ENCODE measurements at places on chromosomes 16 and 17. TPM values are rescaled to one million over a fixed set of nuclear protein-coding genes. Genes with fewer than 3 reads are reported as not detected.

SOX15 gene
- 0.88 TPM for total RNA-seq

TPSAB1 gene
- 156 TPM for total RNA-seq

TMED6 gene
- total RNA-seq, result 2.6 TPM

CDC6 gene
- 1.7 TPM for total RNA-seq

ACSM2B gene
- 48.2 TPM for total RNA-seq

ST6GALNAC2 gene
- 28.6 TPM for total RNA-seq

CNTNAP1 gene
- total RNA-seq, result 9.1 TPM

SLC38A7 gene
- 22.7 TPM for total RNA-seq

GRCh38 chr17:66983414-66984021 lies 19.0 kb downstream of the CACNG4 start:
- H3K4me3 ChIP-seq, result no peak overlapping the region
- DNase-seq, result no peak
- H3K27ac ChIP-seq, result no peak overlapping the region
- H3K36me3 ChIP-seq, result no peaks in the 10 kb centered on the region

GRCh38 chr17:45431531-45432404 lies 902 bp downstream of the ARHGAP27 start:
- peaks cover 6% of the 10 kb centered on the region for H3K4me1 ChIP-seq
- DNase-seq, result peak; percentile 82
- peaks cover 14% of the 10 kb centered on the region for H3K27me3 ChIP-seq
- peak overlapping the region; percentile 39 for H3K4me3 ChIP-seq
- H3K27ac ChIP-seq, result no peak overlapping the region
- H3K36me3 ChIP-seq, result peaks cover 2% of the 10 kb centered on the region

GRCh38 chr17:21100636-21101035 lies 26.1 kb upstream of the DHRS7B start:
- H3K4me1 ChIP-seq, result peaks cover 7% of the 10 kb centered on the region
- H3K27ac ChIP-seq, result no peak overlapping the region
- no peak overlapping the region for H3K4me3 ChIP-seq
- no peak for DNase-seq

DNA sequence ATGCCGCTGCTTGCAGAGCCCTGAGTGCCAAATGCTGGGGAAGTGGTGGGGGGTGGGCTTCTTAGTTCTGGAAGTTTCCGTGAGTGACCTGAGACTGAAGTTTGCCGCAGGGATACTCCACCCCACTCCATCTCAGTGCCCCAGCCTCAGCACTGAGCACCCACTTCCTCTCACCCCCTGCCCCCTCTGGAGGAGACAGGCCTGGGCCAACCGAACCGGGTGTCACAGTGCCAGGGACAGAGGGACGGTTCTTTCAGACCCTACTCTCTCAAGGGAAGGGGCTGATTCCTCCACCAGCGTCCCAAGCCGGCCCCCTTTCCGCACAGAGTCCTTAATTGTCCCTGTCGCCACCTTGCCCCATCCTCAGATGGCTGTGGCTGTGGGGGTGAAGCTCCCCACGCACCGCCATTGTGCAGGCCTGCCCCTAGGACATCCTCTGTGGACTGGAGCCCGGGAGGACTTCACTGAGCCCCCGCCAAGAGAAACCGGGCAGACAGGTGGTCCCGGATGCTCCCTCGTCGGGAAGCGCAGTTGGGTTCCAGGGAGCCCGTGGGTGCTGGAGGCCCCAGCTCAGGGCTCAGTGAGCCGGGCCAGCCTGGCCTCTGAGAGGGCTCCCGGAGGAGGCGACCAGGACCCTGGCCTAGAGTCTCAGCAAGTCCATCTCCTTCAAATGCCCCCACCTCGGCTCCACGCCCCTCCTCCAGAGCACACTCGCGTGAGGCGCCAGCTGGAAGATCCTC lies 1.6 kb upstream of the KREMEN2 start:
- peaks cover 11% of the 10 kb centered on the region for H3K4me1 ChIP-seq
- H3K27me3 ChIP-seq, result peaks cover 9% of the 10 kb centered on the region

- H3K4me3 ChIP-seq, result no peak overlapping the region
- H3K27me3 ChIP-seq, result no peaks in the 10 kb centered on the region
- no peaks in the 10 kb centered on the region for H3K4me1 ChIP-seq
- no peaks in the 10 kb centered on the region for H3K36me3 ChIP-seq
- no peak for DNase-seq
- H3K27ac ChIP-seq, result no peak overlapping the region
Observed at GRCh38 chr16:24345704-24346103, 89.6 kb downstream of the CACNG3 start.

DNA sequence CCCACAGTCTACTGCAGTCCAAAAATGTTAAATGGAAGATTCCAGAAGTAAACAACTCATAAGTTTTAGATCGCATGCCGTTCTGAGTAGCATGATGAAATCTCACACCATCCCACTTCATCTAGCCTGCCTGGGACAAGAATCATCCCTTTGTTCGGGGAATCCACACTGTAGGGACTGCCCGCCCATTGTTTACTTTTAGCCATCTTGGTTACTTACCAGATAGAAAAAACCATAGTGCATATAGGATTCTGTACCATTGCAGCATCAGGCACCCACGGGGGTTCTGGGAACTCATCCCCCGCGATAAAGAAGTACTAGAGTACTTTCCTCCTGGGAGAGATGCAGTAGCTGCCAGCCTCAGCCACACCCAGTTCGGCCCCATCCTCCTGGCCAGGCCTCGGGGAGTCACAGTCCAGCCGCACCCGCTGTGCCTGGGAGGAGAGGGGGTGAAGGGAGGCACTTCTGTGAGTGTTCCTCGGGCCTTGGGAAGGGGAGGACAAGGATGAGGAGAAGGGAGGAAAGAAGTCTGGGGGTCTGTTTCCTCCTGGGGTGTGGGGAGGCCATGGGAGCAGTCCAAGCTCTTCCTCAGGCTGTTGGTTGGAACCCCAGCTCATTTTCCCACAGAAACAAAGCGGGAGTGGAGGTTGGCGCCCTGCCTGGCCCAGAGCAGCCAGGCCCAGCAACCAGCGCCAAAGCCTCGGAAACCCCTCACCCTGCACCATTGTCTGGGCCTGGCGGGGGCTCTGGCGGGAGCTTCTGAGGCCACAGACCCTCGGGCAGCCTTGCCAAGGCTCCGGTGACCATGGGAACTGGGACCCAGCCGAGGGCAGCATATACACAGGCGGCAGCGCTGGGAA lies 8.9 kb downstream of the TRIM47 start:
- peaks cover 10% of the 10 kb centered on the region for H3K4me1 ChIP-seq
- H3K4me3 ChIP-seq, result no peak overlapping the region
- H3K27me3 ChIP-seq, result no peaks in the 10 kb centered on the region
- no peaks in the 10 kb centered on the region for H3K36me3 ChIP-seq

DNA sequence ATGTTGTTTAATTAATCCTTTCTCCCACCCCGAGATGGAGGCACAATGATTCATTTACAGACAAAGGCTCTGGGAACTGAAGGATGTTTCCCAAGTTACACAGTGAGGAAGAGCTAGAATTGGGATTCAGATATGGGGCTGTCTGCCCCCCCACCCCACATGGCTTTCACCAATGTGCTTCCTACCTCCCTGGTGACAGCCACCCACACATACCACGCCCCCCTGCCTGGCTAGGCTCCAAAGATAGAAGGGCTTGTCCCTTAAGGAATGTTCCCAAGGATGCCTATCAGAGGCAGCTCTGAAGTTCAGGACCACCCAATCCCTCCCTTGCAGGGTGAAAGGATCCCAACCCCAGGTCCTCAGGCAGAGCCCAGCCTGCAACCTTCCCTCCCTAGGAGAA lies 32.9 kb downstream of the CFAP20 start:
- no peaks in the 10 kb centered on the region for H3K27me3 ChIP-seq
- H3K36me3 ChIP-seq, result no peaks in the 10 kb centered on the region
- H3K4me3 ChIP-seq, result no peak overlapping the region
- H3K4me1 ChIP-seq, result no peaks in the 10 kb centered on the region
- H3K27ac ChIP-seq, result no peak overlapping the region

DNA sequence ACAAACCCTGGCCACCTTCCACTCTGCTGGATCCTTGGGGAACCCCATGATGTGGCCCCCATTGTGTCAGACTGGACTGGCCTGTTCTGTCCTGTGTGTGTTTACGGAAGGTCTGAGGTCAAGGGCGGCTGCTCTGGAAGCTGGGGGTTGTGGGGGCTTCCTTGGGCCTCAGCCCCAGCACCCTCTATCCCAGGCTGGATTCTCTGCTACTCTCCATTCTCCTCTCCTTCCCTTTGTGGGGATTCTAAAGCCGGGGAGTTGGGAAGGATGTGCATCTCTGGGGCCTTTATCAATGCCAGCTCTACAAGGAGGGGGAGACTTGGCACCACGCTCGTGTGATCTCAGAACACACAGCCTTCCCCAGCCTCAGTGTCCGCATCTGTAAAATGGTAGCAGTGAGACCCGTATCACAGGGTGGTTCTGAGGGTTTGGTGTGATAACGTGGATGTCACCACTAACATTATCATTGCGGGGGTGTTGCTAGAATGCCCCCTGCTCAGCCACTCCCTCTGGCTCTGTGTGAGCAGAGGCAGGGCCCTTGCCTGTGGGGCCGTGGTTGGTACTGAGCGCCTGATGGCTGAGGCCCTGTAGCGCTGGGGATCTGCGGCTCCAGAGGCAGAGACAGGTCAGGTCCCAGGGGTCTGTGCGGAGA lies 18.1 kb downstream of the ADGRG1 start:
- no peaks in the 10 kb centered on the region for H3K27me3 ChIP-seq
- no peak for DNase-seq
- H3K36me3 ChIP-seq, result peaks cover 40% of the 10 kb centered on the region
- peak overlapping the region; percentile 51 for H3K27ac ChIP-seq
- peaks cover 17% of the 10 kb centered on the region for H3K4me1 ChIP-seq
- no peak overlapping the region for H3K4me3 ChIP-seq

- peaks cover 10% of the 10 kb centered on the region for H3K4me1 ChIP-seq
- H3K4me3 ChIP-seq, result no peak overlapping the region
- H3K27ac ChIP-seq, result no peak overlapping the region
- peaks cover 3% of the 10 kb centered on the region for H3K36me3 ChIP-seq
- H3K27me3 ChIP-seq, result no peaks in the 10 kb centered on the region
Observed at GRCh38 chr17:81557276-81558114, 5.3 kb upstream of the FAAP100 start.

- no peaks in the 10 kb centered on the region for H3K36me3 ChIP-seq
- no peak for DNase-seq
- H3K4me3 ChIP-seq, result no peak overlapping the region
Observed at GRCh38 chr17:51445946-51446345, 185.6 kb downstream of the UTP18 start.

- no peaks in the 10 kb centered on the region for H3K36me3 ChIP-seq
- H3K27me3 ChIP-seq, result no peaks in the 10 kb centered on the region
- no peaks in the 10 kb centered on the region for H3K4me1 ChIP-seq
- no peak for DNase-seq
- no peak overlapping the region for H3K4me3 ChIP-seq
Observed at GRCh38 chr16:80197741-80198201, 343.0 kb upstream of the DYNLRB2 start.
